ENCODE measurements at places on chromosomes 12 and 14.

DNA sequence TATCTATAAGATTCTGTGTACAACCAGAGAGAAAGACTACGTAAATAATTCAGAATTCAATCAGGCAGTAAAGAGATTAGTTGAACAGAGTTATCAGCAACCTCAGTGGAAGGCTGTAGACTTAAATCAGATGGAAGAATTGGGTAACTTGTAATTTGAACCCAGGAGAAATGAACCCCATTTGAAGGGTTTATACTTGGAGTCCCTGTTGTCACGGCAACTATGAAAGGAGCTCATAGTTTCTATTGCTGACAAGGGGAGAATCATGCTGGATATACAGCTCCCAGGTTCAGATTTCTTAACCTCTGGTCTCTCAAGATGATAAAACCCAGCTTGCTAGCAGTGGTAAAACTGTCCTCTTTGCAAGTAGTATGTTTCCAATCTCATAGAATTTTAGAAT, 54.4 kb upstream of the BMP4 start:
- no peak for DNase-seq

- no peak for DNase-seq
These were observed 174.6 kb downstream of the SLC25A21 start for GRCh38 chr14:36997843-36998242.

DNA sequence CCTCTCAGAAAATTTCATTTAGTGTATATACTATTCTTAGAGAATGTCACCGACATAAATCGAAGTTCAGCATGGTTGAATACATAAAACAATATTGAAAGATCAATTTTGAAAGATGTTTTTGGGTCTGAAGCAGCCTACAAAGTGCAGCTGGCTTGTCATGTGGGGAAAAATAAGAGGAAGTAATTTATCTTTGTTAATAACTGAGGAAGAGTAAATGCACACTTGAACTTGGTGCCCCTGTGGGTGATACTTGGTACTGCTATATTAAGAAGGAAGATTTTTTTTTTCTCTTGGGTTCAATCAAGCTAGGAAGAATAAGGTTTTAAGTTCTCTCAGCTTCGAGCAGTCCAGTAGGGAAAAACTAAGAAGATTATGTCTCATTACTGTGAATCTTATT, 661.3 kb downstream of the RPL10L start:
- no peak for DNase-seq

- DNase-seq: no peak
These were observed 393.7 kb downstream of the SOX5 start for GRCh38 chr12:23555825-23556207.

- no peak for DNase-seq
These were observed 706.0 kb downstream of the MED13L start for GRCh38 chr12:115571446-115571845.

GRCh38 chr14:73762375-73762822, 48.2 kb upstream of the PNMA1 start:
- DNase-seq: peak; percentile 70

GRCh38 chr12:93085383-93086287, 156.5 kb upstream of the EEA1 start:
- no peak for DNase-seq
